Activated CD8-positive, alpha-beta memory T cell treated with anti-CD3 and anti-CD28 coated beads, Interleukin-2, amount 10 ng/mL, durations not matched to agents 7 days and 5 days (primary cell): ENCODE measurements at places on chromosomes 1 and 21.

GRCh38 chr1:236393681-236394481, at the start of gene EDARADD:
TSS of gene EDARADD (plus strand) at chr1:236394286. CDS start at chr1:236394445, 159 bp downstream.
- DNase-seq = no peak

- DNase-seq = peak; percentile 85
These were observed at the start of gene AKT3 for GRCh38 chr1:243850202-243850451. TSS of gene AKT3 (minus strand) at chr1:243850243. CDS start at chr1:243843170, 7,073 bp downstream.

GRCh38 chr1:221458447-221459156, 283.3 kb downstream of the DUSP10 start:
- DNase-seq = no peak

- DNase-seq = peak; percentile 61
These were observed 33.2 kb downstream of the NHLH2 start for GRCh38 chr1:115807723-115808122.

GRCh38 chr1:234626391-234626790, 16.4 kb upstream of the IRF2BP2 start:
- DNase-seq = no peak

GRCh38 chr1:13550663-13551062, 33.0 kb upstream of the PDPN start:
- DNase-seq = no peak

- no peak for DNase-seq
These were observed 45.3 kb upstream of the PODN start for GRCh38 chr1:53016705-53017104.

DNA sequence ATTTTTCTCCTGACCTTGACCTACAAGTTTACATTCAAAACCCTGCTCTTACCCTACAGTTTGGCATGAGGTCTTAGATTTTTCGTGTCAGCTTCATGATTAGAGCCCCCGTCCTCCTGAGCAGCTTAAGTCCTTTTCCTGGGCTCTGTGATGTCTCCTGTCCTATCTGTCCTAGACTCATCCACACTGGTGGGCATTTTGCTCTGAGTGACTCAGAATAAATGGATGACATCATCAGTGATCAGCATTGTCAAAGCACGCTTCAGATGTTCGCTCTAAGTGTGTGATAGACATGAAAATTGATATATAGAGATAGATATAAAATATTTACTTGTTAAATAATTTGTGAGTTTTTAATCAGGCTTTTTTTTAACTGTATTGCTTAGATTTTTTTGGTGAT, 21.8 kb downstream of the RGS13 start:
- no peak for DNase-seq

- DNase-seq = no peak
These were observed 5.3 kb upstream of the RGS2 start for GRCh38 chr1:192803501-192803900.

DNA sequence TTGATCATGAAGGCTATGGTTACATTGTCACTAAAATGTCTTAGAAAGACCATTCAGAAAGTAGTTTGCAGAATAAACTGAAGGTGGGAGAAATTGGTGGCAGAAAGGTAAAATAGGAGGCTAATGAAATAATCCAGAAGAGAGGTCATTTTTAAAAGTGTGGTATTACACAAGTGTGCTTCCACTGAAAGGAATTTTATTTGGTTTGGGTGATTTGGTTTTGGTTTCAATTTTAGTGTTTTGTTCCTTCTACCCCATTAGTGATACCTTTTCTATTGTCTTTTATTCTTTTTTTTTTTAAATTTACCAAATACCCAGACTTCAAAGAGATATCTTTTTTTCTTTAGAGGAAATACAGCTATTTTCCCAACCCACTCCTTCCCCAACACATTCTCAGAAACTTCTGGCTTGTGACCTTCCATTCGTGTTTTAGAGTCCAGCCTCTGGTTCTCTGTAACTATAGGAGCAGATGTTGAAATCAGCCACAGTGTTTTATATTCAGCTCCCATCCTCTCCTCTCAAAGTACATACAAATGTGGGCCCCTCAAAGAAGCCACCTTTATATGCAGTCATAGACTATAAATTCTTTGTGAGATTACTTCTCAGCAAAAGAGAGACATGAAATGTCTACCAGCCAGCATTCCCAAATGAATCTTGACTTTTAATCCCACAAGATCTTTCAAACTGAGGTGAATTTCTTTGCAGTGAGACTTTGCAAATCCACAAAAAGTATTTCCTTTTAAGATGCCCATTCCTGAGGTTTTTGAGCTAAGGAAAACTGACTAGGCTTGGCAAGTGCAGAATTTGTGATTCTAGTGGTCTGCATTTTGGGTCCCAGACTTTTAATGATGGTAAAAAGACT, 42.0 kb upstream of the PALMD start:
- no peak for DNase-seq

GRCh38 chr1:51661081-51661518, 44.2 kb downstream of the OSBPL9 start:
- DNase-seq = no peak

DNA sequence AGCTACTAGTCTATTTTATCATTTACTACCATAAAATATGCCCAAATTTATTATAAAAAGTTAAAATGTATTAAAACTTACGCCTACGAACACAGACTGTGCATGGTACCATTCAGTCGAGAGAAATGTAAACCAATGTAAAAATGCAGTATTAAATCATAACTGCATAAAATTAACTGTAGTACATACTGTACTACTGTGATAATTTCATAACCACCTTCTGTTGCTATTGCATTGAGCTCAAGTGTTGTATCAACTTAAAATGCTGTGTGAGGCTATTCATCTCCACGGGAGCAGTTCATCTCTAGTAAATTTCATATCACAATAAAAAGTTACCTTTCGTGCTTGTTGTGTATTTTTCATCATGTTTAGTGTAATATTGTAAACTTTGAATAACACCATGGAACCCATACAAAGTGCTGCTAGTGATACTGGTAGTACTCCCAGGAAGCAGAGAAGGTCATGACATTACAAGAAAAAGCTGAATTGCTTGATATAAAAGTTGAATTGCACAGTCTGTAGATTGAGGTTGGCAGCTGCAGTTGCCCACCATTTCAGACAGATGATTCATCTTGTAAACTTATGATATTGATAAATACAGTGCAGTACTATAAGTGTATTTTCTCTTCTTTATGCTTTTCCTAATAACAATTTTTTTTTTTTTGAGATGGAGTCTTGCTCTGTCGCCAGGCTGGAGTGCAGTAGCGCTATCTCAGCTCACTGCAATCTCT, 19.0 kb upstream of the CENPF start:
- DNase-seq = no peak

GRCh38 chr1:91828583-91829281, 57.2 kb downstream of the TGFBR3 start:
- no peak for DNase-seq

DNA sequence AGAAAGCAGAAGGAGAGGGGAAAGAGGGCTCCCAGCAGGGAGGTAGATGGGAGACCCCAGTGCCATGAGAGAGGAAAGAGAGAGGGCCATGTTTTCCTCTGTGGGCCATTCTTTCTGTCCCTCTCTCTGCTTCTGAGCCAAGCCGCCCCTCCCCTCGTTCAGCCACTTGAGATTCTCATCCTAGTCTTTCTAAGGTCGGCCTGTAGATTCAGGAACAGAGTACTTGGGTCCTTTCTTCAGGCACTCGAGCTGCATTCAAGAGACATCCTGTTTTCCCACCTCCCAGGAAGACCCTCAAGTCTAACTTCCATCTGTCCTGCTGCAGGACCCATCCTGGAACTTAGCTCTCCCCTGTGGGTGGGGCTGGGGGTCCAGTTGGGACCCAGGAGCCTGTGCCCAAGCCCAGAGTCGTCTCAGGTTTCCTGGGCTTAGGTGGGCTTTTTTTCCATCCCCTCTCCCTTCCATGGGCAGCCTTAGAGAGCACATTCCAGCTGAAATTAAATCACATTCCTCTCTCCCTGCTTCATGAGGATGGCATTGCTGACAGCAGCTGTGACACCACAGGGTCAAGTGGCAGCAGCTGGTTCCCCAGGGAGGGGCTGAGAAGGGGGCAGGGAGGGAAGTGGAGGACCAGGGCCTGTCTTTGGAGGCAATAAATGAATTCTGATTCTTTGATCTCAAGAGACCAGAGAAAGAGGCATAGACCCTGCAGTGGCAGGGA, 13.0 kb downstream of the NES start:
- no peak for DNase-seq

DNA sequence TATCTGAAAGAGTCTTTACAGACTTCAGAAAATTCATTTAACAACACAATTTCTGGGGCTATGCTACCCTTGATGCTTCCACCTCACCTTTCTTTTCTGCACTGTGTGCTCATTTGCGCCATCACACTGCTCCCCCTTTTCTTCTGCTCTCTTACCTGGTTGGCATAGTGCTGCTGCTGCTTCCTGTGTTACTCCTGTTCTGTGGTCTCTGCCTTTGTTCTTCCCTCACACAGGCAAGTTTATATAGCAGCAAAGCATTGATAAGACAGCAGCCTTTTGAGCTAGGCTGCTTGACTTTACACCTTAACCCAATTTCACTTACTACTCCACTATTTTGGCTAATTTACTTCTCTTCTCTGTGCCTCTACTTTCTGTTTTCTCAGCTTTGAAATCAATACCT, 18.3 kb downstream of the SGIP1 start:
- no peak for DNase-seq

- DNase-seq = no peak
These were observed 164.8 kb downstream of the USP25 start for GRCh38 chr21:15894596-15894995.

GRCh38 chr1:244352156-244352830, 99.4 kb downstream of the ADSS2 start:
- DNase-seq = peak; percentile 18

- no peak for DNase-seq
These were observed 21.8 kb downstream of the ENAH start for GRCh38 chr1:225631021-225631663.

GRCh38 chr1:59096501-59096900, 200.4 kb upstream of the FGGY start:
- no peak for DNase-seq

DNA sequence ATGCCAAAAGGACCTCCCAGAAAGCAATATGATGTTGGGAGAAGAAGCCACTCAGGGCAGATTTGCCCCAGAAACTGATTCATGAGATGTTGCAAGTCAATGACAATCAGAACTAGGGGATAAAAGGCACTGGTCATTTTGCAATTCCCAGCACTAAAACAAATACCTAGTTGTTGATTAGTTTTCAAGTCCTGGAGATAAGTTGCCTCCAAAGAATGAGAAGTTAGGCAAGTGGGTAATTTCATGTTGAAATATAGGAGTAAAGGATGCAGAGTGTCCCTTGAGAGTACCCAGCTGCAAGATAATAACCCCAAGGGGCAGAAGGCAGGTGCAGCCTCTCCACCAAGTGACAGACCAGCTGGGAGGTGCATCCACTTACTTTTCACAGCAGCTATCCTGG, 363.6 kb downstream of the PBX1 start:
- DNase-seq = no peak
